Nucleus accumbens (tissue), 56 donors: ENCODE measurements at places on chromosomes 4 and X.

DNA sequence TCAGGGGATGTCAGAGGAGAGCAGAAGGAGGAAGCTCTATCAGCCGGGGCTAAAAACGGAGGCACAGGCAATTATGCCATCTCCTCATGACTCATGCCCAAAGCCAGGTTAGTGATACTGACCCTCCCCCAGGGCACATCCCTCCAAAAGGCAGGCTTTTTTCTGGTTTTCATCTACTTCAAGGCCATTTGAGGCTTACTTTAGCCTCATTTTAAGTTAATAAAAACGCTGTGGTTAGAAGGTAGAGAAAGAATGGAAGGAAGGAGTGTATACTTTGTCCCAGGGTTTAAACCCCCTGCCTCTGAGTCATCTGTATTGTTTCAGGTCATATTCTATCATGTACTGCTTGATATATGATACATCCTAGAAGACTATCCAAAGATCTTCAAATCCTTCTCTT is 89.7 kb upstream of the NDP start:
- DNase-seq, result no peak

- no peak for DNase-seq
Observed at GRCh38 chrX:72073633-72074032, 58.1 kb downstream of the RTL5 start.

DNA sequence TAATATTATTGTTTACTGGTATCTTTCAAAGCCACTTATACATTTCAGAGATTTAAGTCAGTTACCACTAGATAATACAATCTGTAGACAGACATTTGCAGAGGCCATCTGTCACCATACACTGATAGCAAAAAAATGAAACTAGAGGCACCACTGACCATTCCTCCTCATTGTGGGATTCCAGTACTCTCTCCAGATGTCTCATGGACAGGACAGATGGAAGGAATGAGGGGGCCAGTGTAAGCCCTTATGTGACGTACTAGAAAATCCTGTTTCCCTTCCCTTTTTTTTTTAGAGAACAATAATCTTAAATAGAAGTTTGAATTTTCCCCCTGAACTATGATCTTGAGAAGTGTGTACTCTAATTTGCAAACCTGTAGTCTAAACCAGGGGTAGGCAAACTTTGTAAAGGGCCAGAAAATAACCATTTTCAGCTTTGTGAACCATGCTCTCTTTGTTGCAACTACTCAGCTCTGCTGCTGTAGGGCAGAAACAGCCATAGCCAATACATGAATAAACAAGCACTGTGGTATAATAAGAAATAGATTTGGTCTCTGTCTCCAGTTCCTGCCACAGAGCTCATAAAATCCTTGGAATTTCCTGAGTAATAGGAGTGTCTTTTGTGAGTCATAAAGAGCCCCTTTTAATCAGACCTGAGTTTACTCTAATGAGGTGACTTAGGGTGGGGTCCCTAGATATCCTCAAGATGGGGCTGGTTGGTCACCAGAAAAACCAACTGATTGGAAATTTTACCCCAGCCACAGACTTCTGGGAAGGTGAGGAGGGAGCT is 90.4 kb downstream of the MOSPD2 start:
- no peak for DNase-seq

- no peak for DNase-seq
Observed at GRCh38 chrX:15401378-15401777, 17.2 kb upstream of the VEGFD start.

DNA sequence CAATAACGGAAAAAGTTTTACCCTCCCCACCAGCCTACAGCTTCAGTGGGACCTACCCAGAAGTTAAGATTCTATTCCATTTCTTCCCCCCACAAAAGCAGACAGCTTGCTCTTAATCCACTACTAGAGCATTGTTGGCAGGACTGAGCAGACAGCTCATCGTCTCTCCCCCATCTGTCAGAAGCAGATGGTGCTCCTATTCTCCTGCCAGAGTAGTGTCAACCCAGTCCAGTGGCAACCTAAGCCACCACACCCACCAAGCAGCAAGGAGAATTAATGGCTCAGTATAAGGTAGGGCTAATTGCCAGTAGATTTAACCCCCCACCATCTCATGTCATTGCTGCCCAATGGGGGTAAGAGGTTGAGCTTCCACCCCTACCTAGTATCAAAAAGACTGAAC is 62.0 kb downstream of the AWAT2 start:
- no peak for DNase-seq

- no peak for DNase-seq
Observed at GRCh38 chr4:54493862-54494261, 163.9 kb upstream of the KIT start.

DNA sequence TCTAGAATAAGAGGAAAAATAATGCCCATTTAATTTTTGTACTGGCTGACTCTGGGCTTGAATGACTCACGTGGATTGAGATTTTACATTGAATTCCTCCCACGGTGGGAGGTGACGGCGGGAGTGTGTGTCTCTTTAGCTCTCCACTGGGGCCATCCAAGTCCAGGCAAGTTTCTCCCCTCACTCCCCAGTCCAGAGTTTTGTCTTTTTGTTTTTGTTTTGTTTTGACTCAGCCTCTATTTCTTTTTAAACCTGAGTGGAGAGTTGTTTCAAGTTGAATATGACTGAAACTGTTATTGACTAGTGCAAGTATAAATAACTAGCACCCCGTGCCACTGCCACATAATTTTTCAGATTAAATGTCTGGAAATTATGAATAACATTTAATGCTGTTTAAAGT is 13.6 kb downstream of the CHST7 start:
- no peak for DNase-seq

DNA sequence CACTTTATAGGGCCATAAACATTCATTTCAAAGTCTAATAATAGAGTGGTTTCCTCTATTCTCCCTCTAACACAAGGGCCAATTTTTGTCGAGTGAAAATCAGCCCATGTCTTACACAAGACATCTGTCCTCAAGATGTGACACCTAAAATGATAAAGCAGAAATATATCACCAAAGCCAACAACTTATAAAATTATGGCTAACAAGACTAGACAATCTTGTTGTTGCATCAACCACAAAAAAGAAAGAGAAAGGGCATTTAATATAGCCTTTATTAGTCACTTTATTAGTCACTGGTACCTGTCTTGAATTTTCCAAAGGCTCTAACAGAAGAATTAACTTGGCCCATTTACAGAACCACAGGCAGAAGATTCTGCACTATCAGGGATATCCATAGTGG is 161.6 kb downstream of the SMIM20 start:
- no peak for DNase-seq

GRCh38 chr4:139556724-139557555 is 921 bp upstream of the SETD7 start:
- DNase-seq, result peak; percentile 59

- DNase-seq, result no peak
Observed at GRCh38 chr4:175807547-175807946, 4.5 kb downstream of the GPM6A start.

GRCh38 chr4:3354455-3354811 is 61.6 kb downstream of the RGS12 start:
- DNase-seq, result no peak

DNA sequence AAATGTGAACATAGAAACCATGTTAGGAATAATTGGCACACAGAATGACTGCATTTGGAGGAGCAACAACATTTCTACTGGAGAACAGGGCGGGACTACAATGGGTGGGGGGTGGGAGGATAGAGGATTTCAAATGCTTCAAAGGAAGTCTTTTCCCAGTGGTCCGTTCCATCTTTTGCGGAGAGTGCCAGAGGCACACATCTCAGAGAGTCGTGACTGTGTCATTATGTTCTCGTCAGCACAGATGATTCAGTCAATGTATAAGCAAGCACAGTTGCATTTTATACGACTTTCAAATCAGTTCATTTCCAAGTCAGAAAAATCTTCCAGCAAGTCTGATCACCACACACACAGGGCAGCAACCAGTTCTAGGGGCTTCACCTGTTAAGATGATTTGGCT is 22.7 kb upstream of the GPR50 start:
- DNase-seq, result peak; percentile 29

DNA sequence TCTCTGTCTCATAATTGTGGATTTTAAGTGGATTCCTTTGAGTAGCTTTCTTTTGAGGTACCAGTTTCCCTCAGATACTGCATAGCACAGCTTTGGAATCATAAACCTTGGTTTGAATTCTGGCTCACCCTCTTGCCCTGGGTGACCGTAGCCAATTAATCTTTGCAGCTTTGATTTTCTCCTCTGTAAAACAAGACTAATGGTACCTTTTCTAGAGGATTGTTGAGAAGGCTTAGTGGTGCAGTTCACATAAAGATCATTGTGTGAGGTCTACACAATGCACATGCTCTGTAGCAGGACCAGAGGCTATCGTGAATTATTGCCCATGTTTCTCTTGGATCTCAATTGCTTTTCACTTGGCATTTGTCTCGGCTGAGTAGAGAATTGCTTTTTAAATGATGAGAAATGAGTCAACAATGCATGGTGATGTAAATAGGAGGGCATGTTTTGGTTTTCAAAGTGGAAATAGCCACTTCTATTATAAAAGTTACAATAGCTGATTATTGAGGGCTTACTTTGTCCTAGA is 47.9 kb downstream of the TMEM131L start:
- no peak for DNase-seq

DNA sequence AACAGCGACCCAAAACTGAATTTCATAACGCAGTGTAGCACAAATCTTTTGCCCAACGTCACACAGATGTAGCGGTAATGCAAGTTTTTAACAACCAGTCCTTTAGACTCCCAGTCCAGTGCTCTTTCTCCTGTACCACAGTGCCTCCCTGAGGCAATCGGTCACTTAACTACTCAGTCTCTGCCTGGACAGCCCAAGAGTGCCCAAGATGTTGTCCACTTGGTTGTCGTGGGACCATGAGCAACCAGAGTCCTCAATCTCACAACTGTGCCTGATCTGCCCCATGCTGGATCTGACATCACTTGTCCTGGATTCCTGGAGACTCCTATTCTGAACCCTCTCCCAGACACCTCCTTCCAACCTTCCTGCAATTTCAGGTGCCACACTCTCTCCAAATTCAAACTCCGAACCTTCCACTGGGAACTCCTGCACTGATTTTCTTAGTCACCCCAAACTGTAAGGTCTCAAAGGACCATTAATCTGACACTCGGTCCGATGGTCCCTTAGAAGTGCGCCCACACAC is 702 bp downstream of the MMGT1 start:
- DNase-seq, result no peak

- no peak for DNase-seq
Observed at GRCh38 chr4:10750714-10751113, 66.1 kb upstream of the CLNK start.

GRCh38 chr4:3721627-3722026 is 44.6 kb upstream of the ADRA2C start:
- peak; percentile 44 for DNase-seq

DNA sequence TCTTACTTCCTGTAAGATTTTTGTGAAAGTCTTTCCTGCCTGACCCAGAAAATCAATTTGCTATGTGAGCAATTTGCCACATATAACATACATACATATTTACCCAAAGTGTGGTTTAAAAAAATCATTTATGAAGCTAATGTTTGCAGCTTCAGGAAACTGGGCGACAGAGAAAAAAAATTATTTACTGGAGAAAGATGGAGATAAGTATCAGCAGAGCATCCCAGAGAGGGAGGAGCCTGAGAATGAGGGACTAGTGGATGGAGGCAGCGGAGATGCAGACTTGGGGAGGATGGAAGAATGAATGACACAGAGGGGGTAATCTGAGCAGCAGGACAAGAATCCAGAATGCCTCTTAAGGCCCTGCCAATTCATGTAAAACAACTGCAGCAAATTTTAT is 975 bp upstream of the GYPA start:
- DNase-seq, result no peak

- no peak for DNase-seq
Observed at GRCh38 chrX:113545040-113545439, 704.4 kb upstream of the AMOT start.

DNA sequence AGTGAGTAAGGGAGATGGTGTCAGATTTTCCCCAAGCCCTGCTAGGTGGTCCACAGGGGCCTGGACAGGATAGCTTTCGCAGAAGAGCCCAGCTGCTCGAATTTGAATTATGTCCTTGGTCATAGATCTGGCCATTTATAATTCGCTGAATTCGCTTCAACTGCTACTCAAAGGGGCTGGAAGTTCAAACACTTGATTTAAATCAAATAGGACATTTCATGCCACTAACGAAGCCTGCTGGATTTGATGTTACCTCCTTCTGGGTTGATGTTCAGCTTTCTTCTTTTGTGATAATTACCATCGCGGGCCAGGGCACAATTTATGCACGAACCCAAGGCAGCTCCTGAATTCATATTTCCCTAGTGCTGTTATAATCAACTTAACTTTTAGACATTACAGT is 67.0 kb downstream of the CLCN4 start:
- DNase-seq, result no peak

DNA sequence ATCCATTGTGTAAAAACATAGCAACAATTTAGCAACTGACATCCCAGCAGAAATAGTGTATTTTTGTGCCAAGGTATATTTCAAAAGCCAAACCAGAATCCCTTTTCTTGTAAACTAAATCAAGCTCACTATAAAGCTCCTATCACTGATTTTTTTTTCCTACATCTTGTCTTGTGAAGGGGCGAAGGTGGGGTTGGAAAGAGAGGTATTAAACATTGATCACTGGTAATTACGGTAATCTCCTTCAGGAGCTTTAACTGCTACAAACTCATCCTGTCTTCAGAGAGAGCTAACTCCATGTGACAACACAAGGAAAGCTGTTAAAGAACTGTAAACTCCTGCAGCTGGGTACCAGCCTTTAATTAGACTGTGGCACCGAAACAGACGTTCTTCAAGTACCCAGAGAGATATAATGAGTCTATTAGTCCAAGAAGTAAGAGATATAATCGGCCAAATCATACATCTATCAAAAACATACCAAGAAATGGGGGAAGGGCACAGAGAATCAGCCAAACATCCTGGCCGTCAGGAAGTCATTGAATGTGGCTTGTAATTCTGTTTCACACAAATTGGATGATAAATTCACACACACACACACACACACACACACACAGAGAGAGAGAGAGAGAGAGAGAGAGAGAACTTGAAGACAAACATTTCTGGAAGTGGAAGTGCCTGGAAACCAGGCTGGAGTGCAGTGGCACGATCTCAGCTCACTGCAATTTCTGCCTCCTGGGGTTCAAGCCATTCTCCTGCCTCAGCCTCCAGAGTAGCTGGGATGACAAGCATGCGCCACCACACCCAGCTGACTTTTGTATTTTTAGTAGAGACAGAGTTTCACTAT is 111.9 kb upstream of the PPARGC1A start:
- DNase-seq, result no peak

DNA sequence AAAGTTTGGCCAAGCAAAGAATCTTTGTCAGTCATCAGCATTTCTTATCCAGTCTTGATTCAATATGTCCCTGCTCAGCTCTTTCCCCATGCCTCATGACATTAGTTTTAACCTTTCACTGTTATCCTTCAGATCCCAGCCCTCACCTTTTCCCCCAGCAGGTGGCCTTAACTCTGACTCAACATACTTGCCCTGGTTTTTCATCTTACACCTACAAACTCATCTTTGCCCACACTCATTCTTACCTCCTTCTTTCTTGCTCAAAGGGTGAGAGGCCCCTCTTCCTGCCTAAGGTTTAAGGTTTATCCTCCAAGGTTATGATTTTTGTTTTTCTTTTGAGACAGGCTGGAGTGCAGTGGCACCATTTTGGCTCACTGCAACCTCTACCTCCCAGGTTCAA is 10.6 kb upstream of the ANXA5 start:
- DNase-seq, result no peak
